NCI-H774 (cell line): ENCODE measurements at places on chromosomes 11 and 22.

DNA sequence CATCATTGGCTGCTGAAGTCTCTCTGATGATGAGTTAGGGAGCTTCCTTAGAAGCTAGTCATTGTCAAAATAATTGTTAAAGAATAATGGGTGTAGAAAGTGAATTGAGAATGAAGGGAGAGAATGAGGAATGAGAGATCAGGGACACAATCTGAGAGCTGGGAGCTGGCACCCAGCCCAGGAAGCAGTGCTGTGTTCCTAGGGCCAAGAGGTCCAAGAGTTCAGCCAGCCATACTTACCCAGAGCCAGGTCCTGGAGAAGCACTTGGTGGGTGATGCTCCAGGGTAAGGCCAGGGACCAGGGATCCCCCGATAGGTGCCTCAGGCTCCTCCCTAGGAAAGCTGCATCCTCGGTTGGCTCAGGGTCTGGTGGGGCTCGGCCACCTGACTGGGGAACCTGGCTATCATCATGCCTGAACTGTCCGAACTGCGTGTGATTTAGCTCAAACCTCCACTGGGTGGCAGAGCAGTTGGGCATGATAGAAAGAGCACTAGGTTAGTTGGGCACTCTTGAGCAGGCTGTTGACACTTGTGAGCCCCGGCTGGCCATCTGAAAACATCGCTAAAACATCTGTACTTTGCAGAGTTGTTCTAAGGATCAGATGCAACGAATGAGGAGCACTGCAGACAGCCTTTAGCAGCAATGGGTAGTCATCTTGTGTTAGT, 123.9 kb upstream of the NCAM1 start:
- DNase-seq = peak; percentile 71

GRCh38 chr11:429391-429790, 12.4 kb downstream of the ANO9 start:
- DNase-seq = no peak

GRCh38 chr11:114250993-114251814, 45.0 kb upstream of the NNMT start:
- no peak for DNase-seq

DNA sequence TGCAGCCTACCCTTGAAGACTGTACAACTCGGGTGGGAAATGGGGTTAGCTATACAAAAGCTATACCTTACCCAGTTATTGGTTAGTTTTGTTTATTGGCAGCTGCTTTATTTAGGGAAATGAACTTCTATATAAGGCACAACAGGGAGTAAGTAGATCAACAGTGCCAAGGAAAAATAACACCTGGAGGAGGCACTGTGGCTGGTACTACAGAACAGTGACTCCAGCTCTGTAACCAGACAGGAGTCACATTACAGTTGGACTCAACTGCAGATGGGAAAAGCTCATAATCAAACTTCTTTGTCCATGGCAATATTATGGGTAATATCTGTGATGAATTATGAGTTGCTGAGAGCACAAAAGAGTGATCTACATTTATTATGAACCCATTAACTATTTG, 14.0 kb downstream of the P4HA3 start:
- no peak for DNase-seq

- DNase-seq = no peak
These were observed 13.8 kb upstream of the MIAT start for GRCh38 chr22:26643418-26644100.

DNA sequence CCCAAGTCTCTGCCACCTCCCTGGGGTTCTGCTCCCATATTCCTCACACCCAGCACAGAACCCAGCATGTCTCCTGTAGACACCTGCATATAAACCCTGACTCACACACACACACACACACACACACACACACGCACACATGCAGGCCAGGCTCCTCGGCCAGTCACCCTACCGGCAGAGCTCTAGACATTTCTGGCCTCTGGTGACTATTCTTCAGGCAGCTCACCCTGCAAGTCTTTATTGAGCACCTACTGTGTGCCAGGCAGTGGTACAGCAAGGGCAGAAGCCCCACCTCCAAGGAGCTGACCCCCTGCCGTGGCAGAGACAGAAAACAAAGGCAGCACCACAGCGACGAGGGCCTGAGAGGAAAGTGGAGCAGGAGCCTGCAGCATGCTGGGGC, 50.3 kb downstream of the CDKN1C start:
- DNase-seq = no peak

DNA sequence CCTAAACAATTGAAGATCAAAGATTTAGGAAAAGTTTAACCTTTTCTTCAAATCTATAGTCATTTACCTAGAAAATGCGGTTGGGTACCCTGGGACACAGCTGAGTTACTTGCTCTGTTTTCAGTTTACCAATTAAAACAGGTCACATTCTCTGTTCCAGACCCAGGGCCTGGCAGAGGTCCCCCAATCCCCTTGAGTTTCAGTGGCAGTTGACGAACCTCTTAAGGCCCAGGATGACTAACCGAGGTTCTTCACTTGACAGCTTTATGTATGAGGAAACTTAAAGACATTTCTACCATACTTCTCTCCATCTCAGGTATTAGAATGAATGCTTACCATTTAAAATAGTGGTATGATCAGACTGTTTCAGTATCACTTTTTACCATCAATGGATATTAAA, 16.3 kb downstream of the LDHAL6A start:
- no peak for DNase-seq

DNA sequence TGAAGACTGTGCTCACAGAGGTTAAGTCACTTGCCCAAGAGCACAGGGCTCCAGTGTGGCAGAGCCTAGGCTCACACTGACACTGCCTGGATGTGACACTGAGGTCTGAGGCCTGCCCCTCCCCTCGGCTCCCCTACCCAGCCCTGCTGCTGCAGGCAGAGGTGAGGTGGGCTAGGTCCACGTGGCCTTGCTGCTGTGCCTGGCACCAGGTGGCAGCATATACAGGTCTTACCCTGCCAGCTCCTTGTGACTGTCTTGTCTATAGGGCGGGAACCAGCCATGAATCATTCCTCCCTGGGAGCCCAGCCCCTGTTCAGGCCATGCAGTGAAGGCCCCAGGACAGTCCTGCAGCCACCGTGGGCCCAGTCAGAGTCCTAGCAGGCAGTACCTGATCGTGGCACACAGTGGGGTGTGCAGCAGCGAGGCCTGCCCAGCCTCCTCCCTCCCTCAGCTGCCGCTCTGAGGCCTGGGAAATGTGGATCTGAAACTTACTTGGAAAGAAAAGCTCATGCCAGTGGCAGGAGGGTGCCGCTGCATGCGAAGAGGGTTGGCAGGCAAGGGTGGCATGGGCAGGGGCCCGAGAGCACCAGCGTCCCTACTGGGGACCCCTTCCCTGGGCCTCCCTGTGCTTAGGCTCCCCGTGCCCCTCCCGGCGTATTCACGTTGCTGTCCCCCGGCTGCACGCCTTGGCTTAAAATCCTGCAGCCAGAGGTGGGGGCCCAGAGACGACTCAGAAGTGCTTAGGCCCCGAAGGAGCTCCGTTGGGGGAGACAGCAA, 1.2 kb upstream of the CERK start:
- no peak for DNase-seq

DNA sequence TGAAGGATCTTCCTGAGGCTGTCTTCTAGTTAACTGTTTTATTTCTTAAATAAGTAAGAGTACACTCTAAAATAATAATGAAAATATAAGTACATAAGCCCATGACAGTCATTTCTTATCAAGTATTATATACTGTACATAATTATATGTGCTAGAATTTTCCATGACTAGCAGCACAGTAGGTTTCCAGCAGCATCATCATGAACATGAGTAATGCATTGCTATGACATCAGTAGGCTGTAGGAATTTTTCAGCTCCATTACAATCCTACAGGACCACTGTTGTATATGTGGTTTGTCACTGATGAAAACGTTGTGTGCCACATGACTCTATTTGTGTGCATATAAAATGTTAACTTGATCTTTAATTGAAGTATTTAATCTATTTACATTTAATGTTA, 22.0 kb downstream of the ZNF202 start:
- no peak for DNase-seq

- DNase-seq = no peak
These were observed 89.0 kb downstream of the RRAS2 start for GRCh38 chr11:14269692-14270573.

- no peak for DNase-seq
These were observed 6.5 kb downstream of the PIM3 start for GRCh38 chr22:49966774-49967705.

- no peak for DNase-seq
These were observed 1210.1 kb upstream of the TENM4 start for GRCh38 chr11:80650966-80651365.

- no peak for DNase-seq
These were observed 19.7 kb downstream of the SVIP start for GRCh38 chr11:22809893-22810292.

GRCh38 chr11:110349138-110349996, 53.0 kb upstream of the RDX start:
- no peak for DNase-seq
